Fibroblast of skin of scalp (primary cell): ENCODE measurements at places on chromosomes 3 and 15.

DNA sequence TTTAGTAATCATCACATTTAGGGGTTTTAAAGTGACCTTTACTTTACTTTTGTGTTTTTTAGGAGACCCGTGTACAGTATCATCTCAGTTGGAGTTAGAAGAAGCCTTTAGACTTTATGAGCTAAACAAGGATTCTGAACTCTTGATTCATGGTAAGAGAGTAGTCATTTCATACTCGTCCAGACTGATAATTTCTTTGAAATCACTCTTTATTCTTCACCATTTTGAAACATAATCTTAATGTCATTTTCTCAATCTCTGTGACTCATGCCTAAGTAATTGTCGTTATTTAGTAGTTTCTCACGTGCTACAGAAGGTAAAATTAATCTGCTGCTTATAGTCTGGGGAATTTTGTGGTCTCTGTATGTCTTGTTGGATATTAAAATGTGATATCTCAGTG, 37.7 kb downstream of the PRKCI start:
- no peak for DNase-seq

DNA sequence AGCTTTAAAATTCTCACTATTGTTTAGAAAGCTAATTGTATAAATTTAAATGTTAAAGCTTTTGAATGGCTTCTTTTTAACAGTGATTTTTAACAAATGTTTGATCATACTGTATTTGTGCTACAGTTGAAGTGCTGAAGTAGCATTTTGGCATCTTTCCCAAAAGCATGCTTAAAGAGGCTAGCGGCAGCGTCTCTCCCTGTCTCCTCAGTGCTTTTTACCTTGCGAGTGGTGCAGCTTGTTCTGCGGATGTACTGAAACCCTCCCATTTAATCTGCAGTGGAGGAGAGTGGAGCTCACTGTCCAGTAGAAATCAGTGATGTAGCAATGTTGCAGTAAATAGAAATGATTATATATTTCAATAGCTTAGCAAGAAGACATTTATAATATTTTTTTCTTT, 43.7 kb downstream of the LRRC49 start:
- DNase-seq = no peak

GRCh38 chr15:52463638-52464037, 65.0 kb downstream of the MYO5A start:
- no peak for DNase-seq

DNA sequence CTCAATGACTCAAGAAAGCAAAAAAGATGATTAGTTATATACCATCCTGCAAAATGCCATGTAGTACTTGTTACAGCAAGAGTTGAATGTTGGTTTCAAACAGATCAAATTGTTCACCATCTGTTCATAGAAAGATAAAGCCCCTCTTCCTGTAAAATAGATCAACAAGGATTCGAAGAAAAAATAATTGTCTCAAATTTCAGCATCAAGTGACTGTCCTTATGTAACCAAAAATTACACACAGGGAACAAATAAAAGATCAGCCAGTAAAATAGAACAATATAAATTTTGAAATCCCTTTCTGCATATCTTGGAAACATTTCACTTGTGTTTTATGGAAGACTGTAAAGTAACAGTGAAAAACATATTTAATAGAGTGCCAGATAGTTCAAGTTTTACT, 165.1 kb upstream of the STAC start:
- DNase-seq = no peak

- DNase-seq = no peak
Observed at GRCh38 chr15:85274315-85275050, 105.9 kb upstream of the AKAP13 start.

DNA sequence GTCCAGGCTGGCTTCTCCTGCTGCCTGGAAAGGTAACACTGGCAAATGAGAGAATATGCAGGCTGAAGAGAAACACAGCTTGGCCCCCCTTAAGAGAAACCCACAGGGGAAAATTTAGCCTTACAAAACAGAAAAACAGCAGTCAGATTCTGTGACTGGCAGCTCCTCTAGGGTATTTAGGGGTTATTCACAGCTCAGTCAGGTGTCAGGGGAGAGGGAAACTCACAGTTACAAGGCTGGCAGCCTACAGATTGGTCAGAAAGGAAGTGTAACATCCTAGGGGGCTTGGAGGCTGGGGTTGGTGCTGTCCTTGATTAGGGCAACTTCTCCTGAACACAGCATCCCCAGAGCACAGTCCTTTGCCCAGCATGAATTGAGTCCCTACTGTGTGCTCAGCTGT, 81.4 kb downstream of the SEMA5B start:
- DNase-seq = no peak

DNA sequence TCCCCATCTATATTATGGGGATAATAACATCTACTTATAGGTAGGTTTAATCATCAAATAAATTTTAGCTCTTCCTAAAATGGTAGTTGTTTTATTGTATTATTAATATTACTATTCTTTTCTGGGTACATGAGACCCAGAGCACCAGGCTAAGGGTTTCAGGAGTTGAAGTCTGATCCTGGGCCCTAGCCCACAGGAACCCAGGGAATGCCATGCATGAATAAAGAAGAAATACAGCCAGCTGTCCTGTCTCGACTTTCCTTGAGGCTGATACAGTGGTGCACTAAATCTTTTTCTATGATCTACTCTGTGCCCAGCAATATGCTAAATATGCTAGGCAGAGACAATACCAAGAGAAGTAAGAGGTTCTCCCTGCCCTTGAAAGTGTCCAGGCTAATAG, 72.1 kb upstream of the ATP2C1 start:
- no peak for DNase-seq

DNA sequence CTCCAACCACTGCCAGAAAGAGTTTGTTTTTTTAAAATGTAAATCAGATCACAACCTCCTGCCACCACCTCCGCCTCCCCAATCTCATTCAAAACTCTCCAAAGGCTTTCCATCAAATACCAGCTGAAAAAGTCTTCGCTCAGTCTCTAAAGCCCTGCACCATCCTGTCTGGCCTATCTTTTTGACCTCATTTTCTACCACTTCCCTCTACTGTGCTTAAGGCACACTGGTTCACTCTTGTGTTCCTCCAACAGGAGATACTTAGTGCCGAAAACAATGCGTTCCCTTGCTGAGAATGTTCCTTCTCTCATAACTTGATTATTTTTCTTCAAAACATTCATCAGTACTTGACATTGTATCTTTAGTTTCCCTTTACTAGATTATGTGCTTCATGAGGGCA, 3.5 kb downstream of the BTBD1 start:
- no peak for DNase-seq

GRCh38 chr3:179304605-179305004, 18.2 kb upstream of the ZNF639 start:
- DNase-seq = no peak

DNA sequence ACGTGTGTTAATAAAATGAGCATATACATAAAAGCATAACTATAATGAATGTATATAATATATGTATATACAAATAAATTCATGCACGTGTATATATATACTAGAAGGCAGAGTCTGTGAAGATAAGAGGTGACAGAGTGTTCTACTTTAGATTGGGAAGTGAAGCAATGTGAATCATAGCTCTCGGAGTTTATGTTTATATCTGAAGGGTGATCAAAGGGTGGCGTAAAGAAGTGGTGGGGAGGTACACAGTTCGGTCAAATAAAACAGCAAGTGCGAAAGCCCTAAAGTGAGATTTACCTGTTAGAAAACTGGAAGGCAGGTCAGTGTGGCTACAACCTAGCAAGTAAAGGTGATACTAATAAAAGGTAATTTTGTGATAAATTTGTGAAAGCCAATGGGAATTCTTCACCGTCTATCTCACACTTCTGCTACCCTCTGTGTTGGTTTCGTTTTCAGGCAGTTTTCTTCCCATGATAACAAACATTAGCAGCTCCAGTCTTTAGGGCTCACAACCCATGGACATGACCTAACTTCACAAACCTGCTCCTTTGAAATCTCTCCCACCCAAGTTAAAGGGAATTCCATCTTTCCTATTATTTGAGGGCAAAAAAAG, 46.7 kb upstream of the BCHE start:
- no peak for DNase-seq

DNA sequence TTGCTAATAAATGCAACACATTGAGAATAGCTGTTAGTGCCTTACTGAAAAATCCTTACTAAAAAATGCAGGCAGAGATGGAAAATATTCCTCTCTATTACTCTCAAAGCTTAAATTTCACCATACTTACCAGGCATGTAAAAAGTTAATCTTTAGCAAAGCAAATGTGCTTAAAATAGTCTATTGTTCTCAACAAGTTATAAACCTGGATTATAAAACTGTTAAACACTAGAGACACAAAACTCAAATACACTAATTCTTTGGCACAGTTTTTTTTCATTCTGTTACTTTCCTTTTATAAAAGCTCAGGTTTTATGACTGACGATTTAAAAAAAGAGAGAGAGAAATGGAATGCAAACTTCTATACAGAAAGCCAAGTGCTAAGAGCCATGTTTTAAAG, 119.8 kb downstream of the THRB start:
- no peak for DNase-seq

DNA sequence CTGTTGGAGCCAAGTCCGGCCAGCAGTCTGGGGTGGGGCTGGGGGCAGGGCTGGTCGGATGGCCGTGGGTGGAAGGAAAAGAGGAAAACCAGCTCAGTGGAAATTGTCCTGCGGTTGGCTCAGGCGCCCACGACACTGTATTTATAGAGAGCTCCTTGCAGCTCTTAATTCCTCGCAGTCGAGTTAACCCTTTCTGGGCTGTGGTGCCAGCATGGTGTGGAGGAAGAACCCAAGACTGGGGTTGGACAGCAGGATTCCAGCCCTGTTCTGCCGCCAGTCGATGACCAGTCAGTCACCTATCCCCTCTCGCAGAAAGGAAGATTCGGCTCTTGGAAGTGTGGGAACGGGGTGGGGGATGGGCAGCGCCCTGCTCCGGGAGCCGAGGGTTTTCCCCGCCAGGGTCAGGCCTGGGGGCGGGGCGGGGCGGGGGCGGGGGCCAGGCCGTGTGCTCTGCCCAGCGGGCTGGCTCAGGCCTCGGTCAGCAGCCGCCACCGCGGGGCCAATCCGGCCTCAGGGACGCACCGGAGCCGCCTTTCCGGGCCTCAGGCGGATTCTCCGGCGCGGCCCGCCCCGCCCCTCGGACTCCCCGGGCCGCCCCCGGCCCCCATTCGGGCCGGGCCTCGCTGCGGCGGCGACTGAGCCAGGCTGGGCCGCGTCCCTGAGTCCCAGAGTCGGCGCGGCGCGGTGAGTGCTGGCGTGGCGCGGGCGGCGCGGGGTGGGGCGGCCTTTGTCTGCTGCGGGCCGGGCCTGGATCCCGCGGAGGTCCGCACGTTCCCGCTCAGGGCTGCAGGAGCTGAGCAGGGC, at the start of gene CD276:
Gene CD276, plus strand, starts transcription at position 607 of the 804 bp plus-strand sequence. CDS start 15,257 bp downstream, outside the sequence.
- DNase-seq = peak; percentile 58

- peak; percentile 86 for DNase-seq
Observed at GRCh38 chr15:90869601-90870353, 1.4 kb downstream of the FURIN start.

DNA sequence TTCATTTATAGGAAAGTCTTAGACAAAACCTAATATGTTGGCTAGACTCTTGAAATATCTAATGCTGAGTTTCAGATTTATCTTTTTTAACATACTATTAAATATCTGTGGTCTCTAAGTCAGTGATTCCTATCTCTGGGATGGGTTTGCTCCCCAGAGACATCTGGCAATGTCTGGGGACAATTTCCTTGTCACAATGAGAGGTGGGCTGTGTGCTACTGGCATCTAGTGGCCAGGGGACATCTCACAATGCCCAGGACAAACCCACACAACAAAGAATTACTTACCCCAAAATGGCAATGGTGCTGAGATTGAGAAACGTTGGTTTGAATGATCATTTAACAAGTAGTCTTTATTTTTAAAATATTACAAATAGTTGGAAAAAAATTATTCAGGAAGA, 602.1 kb downstream of the MAGI1 start:
- DNase-seq = peak; percentile 37

DNA sequence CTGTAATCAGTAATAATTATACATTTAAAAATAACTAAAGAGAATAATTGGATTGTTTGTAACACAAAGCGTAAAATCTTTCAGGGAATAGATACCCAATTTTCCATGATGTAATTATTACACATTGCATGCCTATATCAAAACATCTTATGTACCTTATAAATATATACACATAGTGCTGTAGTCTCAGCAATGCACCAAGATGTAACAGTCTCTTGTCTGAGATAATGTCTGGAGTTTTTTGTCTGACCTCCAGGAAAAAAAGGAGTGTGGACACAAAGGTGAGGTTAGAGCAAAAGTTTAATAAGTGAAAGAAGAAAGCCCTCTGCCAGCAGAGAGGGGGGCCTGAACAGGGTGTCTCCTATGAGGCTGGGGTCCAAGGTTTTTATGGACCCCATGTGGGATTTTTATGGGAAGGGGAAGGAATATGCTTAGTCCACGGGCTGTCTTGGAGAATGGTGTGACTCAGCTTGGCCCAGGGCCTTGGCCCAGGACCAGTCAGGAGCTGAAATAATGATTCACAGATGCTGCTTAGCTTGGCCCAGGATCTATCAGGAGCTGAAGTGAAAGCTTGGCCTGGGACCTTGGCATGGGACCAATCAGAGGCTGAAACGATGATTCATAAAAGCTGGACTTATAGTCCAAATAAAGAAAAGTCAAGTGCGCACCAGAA, 545.0 kb downstream of the ZPLD1 start:
- DNase-seq = peak; percentile 91

GRCh38 chr3:177944228-177944661, 592.0 kb upstream of the KCNMB2 start:
- no peak for DNase-seq

DNA sequence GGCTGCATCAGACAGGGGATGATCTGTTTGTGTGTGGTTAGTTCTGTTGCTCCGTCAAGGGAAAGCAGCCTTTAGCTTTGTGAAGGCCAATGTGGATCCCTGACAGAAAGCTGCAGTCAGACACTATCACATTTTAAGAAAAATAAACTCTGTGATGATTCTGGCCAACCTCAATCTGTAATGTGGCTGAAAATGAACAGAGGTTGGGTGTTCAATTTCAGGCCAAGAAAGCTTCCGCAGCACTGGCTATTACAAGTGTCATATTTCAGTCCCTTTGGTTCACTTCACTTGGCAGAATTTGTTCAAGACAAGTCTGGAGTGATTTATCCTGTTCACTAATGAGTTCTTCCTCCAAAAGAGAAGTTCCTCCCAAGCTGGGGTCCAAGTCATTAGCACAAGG, 571.8 kb upstream of the IL12A start:
- DNase-seq = no peak

DNA sequence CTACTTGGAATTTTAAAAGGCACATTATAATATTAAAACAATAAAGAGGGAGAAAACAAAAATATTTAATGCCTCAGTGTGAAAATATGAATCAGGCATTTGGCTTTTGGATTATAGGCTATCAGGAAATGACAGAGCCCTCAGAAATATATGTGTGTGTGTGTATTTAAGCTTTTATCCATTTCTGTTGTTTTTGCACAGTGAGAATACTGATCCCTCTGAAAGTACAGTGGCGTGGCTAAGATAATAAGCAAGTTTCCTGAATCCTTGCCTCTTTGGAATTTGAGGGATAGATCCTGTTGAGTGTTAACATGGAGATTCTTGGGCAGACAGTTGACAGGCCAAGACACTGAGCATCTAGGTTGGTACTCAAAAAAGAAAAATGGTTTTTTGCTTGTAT, 234.8 kb upstream of the ZBTB20 start:
- DNase-seq = peak; percentile 60

DNA sequence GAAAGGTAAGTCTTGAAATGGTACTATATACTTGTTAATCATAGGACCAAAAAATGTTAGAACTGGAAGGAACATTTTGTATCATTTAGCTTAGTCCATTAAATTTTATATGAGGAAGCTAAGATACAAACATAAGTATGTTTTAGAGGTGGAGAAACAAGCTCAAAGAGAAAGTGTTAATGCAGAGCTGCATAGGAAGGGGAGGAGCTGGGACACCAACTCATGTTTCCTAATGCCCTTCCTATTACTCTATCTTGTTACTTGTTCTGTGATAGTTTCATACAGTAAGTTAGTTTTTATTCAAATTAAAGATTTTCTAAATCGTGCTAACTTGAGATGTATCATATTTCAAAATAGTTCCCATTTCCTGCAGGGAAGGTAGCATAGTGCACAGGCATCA, 7.4 kb downstream of the SLC35A5 start:
- no peak for DNase-seq
